ENCODE measurements at places on chromosomes 6 and 20.

DNA sequence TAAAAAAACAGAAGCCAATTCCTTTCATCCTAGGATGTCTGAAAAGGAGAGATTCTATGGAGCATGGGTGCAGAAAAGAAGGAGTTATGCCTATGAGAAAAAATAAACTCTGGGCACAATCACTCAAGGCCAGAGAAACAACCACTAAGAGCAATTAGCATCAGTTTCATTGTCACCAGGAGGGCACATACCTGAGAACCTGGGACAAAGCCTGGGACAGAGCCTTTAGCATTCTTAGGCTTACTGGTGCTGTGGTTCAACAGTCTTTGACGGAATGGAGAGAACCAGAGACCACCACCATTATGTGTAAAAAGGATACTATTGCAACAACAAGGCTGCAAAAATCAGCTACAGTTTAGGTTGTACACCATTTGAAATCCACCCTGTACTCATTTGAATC is 29.4 kb upstream of the BCKDHB start:
- no peak for DNase-seq

GRCh38 chr20:46229478-46230105 is 78.7 kb downstream of the CDH22 start:
- DNase-seq, result no peak

DNA sequence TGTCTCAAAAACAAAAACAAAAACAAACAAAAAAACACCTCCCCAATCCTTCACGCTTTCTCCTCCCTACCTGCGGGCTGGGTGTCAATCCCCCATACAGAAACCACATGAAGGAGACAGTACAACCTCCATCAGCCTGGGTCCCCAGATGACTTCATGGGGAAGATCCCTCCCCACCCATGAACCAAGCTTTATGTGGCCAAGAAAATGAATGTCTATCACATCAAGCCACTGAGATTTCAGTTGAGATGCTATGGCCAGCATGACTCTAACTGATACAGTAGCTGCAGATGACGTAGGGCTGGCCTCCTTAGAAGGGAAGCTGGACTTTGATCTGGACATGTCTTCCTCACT is 21.2 kb upstream of the BNIP5 start:
- DNase-seq, result no peak

GRCh38 chr6:28758046-28758817 is 165.6 kb downstream of the TRIM27 start:
- no peak for DNase-seq

GRCh38 chr6:90907931-90908655 is 321.2 kb upstream of the MAP3K7 start:
- no peak for DNase-seq

DNA sequence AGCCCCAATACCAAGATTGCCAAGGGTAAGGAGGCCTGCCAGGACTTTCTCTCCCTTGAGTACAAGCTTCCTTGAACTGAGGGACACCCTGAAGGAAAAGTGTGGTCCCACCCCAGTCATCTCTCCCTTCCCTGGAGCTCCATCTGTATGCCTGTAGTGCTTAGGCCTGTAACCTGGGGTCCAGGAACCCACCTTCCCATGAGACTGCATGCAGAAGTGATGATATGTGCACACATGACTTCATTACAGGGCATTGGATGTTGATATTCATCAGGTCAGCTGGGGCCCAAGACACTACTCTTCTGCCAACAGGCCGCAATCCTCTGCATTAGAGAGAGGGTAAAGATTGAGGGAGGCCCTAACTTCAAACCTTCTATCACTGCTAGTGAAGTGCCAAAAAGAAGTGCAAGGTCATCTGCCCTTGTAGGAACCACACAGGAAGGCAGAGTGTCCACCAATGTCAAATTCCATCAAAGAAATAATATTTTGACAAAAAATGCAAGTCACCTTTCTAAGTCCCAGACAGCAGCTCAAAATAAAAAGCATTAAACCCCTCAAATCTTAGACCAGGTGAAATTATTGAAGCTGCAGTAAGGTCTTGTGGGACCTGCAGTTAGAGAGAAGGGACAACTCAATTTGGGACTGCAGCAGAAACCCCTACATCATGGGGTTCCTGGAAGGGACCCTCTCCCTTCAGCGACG is 5.1 kb downstream of the HLA-F start:
- no peak for DNase-seq

DNA sequence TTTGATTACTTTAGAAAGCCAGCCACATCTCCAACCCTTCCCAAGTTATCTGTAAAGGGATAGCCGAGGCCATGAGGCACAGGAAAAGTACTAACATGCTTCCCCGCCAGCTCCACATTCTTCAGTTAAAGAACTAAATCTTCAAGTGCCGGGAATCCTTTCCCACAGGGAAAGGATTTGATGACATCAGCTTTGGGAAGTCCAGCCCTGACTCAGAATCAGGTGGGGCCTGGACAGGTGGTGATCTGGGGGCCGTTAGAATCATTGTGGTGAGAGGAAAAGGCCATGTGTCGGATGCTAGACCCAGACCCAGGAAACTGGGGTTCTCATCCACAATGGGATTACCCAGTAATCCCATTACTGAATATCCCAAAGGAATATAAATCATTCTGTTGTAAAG is 580.0 kb downstream of the QKI start:
- DNase-seq, result no peak

DNA sequence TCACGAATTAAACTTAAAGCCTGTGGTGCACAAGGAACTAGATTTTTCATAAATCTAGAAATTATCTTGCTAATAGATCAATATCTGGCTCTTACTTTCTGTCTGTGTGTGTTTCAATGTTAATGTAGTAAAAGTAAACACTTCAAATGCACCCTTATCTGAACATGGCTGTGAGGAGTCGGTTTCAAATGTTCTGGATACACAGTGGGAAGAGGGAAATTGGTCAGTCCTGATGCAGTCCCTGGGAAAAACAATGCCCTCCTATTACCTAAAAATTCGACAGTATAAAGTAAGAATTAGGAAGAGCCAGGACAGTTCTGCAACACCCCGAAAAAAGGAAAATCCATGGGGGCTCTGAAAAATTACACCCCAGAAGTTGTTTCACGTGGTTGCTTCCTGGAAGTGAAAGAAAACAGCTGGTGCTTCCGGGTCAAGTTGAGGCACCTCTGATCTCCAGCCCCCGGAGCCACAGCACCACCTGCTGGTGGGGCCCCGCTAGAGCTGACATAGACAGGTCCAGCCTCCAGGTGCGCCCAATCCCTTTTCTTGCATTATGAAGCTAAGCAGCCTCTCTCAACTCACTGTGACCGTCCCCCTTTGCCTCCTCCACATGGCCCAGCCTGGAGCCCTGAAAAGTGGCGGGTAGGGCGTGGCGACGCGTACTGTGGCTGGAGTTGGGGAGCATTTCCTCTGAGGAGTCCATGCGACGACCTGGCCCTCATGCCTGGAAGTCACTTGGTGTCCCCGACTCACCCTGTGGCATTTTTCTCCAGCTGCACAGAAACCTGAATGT is 8.3 kb downstream of the SEMG2 start:
- peak; percentile 34 for DNase-seq

GRCh38 chr20:531608-532007 is 12.0 kb downstream of the CSNK2A1 start:
- DNase-seq, result no peak
